ENCODE measurements at places on chromosomes 3 and 15.
A peak's percentile ranks its signal among the peaks of the same experiment; 100 is the strongest.

DNA sequence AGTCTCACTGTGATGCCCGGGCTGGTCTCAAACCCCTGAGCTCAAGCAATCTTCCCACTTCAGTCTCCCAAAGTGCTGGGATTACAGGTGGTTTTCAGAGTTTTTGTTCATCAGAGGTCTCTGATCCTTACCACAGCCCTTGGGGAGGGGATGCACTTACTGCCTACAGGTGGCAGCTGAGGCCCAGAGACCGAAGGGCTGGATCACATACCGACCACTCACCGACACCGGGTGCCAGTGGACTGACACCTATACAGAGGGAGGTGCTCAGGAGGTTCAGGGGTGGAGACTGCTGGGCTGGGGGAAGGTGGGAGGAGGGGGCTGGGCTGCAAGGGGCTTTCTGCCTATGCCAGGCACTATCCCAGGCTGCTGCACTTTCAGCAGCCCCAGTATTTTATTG is 19.5 kb downstream of the DUSP7 start:
- no peak for DNase-seq

GRCh38 chr15:70604666-70605315 is 158.6 kb downstream of the UACA start:
- no peak for DNase-seq

GRCh38 chr3:155984791-155985417 is 114.5 kb downstream of the GMPS start:
- DNase-seq = no peak

- DNase-seq = no peak
These were observed 78.1 kb downstream of the OXNAD1 start for GRCh38 chr3:16343101-16343500.

DNA sequence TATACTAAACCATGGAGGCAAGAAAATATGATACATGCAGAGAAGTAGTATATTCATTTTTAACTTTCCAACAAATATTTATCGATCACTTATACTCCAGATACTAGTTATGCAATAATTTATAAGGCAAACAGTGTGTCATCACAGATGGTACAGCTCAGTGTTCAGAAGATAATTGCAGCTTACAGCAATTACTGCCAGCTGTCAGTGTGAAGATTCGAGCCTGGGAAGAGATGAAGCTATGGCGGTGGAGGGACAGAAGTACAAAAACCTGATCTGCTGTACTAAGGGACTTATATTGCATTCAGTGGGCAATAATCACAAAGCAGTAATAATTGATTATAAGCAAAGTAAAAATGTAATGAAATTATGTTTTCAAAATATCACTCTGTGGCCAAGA is 170.6 kb upstream of the EPHA3 start:
- no peak for DNase-seq

DNA sequence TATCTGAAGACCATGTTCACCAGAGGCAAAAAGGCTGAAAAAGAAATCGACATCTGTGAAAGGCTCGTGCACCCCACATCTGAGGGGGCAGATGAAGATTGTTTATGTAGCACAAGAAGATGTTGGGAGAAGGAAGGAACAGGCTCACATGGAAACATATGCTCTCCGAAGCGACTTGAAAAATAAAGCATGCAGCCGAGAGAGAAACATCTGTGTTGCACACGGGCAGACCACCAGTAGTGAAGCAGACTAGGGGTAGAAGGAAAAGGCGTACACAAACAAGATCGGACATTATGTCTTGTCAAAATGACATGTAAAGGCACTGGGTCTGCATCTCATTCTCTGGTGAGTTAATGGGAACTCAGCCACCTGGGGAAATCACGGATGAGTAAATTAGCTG is 356.5 kb downstream of the ZIC4 start:
- no peak for DNase-seq

DNA sequence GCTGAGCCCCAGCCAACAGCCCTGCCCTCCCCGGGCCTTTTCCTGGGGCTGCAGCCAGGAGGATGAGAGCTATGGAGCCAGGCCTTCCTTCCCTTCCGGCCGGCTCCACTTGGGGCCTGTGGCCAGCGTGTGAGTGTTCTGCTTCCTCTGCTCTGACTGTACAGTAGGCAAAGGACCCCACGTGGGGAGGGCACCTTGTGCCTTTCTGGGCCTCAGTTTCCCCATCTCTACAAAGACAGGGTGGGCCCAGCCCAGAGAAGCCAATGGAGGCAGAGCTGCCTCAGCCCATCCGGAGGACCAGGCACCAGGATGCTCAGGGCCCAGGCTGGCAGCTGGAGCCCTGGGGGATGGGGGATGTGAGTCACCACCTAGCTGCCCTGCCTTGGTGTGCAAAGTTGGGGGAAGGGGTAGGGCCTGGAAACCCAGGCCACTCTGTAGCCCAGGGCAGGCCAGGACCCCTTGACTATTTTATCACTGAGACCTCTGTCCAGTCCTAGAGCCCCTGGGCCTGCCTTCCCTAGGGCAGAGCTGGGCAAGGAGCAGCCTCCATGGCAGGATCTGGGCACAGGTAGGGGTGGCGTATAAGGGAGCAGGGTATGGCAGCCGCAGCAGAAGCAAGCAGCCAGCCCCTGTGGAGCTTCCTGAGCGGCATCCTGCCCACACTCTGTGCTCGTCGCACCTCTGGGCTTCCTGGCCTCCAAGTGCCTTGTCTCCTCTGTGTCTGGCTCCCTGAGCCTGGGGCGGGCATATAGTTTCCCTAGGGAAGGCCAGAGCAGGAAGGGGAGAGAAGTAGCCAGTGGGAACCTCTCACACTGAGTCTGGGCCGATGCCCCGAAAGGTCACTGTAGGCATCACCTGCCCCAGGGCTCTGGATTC is 1.8 kb downstream of the PSTPIP1 start:
- peak; percentile 82 for DNase-seq

GRCh38 chr3:195118671-195119070 is 152.3 kb downstream of the XXYLT1 start:
- no peak for DNase-seq

DNA sequence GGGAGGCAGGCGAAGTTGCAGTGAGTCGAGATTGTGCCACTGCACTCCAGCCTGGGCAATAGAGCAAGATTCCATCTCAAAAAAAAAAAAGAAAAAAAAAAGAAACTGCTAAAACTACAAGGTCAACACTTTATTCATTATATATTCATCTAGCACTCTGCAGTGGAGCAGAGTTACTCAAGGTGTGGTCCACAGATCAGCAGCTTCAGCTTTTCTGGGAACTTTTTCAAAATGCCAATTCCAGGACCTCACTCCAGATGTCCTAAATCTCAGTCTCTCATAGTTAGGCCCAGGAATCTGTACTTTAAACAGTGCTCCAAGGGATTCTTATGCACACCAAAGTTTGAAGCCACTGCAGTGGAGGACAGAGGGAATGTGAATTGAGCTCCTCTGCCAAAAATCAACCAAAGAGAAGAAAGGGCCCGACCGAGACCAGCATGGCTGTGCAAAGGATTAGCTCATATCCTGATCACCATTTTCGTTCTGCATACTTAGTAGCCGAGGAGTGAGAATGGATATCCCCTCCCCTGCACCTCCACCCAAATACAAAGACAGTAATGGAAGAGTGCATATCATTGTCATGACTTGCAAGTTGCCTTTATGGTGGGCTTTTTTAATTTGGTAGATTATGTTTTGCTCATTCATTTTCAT is 201.9 kb downstream of the MEX3B start:
- no peak for DNase-seq

- DNase-seq = no peak
These were observed 194.5 kb upstream of the HES1 start for GRCh38 chr3:193941486-193941885.

DNA sequence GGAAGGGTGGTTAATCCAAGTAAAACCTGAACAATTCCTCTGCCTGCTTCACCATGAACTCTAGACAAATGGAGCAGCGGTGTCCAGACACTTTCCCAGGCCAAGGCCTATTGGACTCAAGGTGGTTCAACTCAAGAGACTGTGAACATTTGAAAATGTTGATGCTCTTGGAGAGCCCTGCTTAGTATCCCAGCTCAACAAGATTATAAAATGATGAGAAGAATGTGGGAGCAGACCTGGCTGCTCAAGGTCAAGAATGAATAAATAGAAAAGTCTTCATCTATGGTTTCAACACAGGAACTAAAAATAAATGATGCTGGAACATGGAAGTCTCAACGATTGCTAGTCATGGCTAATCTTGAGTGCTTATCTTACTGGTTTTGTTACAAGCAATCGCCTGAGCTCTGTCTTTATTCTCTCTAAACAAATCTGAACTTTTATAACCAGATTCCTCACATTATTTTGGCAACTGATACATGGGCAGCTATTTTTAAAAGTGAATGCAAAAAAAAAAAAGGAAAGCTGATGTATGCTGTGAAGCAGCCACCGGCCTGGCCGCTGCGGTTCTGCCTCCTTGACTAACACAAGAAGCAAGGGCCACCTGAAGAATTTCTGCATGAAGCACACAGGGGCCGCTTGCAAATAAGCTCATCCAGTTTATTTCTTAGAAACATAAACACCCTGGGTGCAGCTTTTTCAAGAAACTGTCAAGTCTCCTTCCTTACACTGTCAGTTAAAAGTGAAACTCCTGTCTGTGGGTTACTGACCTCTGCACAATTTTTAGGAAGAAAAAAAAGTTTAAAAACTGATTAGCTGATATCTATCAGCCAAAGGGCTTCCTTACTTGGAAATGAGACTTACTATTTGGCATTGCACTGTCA is 120.1 kb upstream of the ARHGEF3 start:
- no peak for DNase-seq

DNA sequence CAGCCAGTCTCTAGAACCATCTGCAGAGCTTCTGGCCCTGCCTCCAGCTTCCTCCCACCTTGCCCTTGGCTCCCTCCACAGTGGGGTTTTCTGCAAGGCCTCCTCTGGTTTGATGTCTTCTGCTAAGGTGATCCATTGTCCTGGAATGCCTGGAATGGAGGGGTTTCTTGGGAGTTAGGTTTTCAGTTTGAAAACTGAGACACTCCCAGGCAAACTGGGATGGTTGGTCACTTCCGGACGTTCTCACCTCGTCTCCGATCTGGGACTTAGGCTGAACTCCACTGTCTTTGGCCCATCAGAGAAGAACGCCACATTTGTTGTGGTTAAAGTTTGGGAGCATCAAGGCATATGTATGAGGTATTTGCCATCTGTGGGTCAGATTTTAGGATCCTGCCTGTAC is 77.4 kb upstream of the KLHL25 start:
- no peak for DNase-seq

DNA sequence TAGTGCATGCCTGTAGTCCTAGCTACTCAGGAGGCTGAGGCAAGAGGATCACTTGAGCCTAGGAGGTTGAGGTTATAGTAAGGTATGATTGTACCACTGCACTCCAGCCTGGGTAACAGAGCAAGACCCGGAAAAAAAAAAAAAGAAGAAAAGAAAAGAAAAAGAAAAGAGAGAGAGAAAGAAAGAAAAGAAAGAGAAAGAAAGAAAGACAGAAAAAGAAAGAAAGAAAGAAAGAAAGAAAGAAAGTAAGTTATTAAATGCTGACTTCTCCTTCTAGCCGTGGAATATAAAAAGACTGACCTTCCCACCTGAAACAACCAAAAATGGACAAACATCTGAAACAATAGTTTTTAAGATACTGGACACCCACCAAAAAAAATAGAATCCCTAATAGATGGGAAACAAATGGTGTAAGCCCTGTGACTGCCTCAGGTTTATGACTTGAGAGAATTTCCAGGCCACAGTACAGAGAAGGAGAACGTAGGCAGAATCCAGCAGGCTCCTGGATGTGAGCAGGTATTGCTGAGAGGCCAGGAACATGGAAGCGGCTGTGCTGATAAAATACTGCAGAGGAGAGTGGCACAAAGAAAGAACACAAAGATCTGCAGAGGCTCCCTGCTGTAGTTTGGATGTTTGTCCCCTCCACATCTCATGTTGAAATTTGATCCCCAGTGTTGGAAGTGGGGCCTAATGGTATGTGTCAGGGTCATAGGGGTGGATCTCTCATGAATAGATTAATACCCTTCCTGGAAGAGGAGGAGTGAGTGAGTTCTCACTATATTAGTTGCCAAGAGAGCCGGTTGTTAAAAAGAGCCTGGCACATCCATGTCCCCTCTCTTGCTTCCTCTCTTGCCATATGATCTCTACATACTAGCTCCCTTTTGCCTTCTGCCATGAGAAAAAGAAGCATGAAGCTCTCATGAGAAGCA is 41.8 kb upstream of the PRSS50 start:
- DNase-seq = no peak

GRCh38 chr15:92656089-92656488 is 514 bp upstream of the FAM174B start:
- DNase-seq = no peak

DNA sequence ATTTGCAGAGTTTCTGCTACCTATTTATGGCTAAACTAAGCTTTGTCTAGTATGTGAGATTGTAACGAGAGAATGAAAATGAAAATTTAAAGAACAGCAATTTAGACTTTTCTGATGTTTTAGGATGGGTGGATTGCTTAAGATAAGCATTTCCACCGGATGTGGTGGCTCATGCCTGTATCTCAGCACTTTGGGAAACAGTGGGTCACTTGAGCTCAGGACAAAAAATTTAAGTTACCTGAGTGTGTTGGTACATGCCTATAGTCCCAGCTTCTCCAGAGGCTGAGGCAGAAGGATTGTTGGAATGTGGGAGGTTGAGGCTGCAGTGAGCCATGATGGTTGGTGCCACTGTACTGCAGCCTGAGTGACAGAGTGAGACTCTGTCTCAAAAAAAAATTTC is 3.3 kb downstream of the PPP4R2 start:
- no peak for DNase-seq

DNA sequence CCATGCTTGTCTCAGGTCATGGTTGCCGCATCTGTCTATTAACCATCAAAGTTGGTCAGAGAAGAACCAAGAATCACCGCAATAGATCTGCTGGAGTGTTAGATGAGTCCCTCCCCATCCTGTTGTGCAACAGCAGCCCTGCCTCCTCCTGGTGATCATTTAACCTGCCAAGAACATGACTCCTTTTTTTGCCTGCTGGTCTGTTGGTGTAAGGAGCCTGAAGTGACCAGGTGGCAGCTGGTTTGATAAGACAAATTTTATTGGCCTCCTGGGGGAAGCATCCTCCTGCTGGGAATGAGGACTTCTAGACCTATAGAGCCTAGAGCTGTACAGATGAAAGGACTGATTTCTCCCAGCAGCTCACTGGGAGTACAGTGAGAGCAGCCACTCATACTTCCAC is 43.5 kb upstream of the RAF1 start:
- no peak for DNase-seq

GRCh38 chr3:31039145-31039544 is 144.7 kb upstream of the GADL1 start:
- DNase-seq = no peak

- DNase-seq = no peak
These were observed 407.1 kb downstream of the VPS13C start for GRCh38 chr15:61653110-61653509.

GRCh38 chr3:189773056-189773455 is 141.9 kb downstream of the TP63 start:
- no peak for DNase-seq

GRCh38 chr15:97567411-97567810 is 393.1 kb upstream of the ARRDC4 start:
- no peak for DNase-seq

GRCh38 chr15:63349156-63349555 is 32.5 kb downstream of the CA12 start:
- DNase-seq = no peak

GRCh38 chr3:197394464-197395321 is 96.3 kb upstream of the DLG1 start:
- DNase-seq = peak; percentile 80

- no peak for DNase-seq
These were observed 58.6 kb upstream of the TPM1 start for GRCh38 chr15:62983956-62984355.

GRCh38 chr15:44535523-44536301 is 1.2 kb upstream of the EIF3J start:
- DNase-seq = no peak
